ENCODE measurements at places on chromosomes 3 and 15.
A peak's percentile ranks its signal among the peaks of the same experiment; 100 is the strongest.

DNA sequence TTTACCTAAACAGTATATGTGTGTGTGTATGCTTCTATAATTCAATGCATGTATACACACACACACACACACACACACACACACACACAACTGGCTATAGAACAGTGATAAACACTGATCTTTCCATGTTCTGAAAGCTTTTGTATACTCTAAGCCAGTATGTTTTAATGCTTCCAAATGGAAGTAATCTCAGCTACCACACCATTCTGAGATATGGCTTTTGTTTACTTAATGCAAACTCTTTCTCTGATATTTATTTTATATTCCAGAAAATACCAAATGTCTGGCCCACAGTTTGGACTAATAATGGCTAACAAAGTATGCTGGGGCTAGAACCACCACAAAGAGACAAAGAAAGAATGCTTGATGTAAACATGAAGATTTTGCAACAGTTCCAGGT is 199.4 kb upstream of the ARHGEF26 start:
- no peak for DNase-seq

- DNase-seq = no peak
These were observed 36.5 kb downstream of the FAM98B start for GRCh38 chr15:38490242-38490922.

GRCh38 chr15:58605931-58606530 is 143.5 kb downstream of the ADAM10 start:
- no peak for DNase-seq

DNA sequence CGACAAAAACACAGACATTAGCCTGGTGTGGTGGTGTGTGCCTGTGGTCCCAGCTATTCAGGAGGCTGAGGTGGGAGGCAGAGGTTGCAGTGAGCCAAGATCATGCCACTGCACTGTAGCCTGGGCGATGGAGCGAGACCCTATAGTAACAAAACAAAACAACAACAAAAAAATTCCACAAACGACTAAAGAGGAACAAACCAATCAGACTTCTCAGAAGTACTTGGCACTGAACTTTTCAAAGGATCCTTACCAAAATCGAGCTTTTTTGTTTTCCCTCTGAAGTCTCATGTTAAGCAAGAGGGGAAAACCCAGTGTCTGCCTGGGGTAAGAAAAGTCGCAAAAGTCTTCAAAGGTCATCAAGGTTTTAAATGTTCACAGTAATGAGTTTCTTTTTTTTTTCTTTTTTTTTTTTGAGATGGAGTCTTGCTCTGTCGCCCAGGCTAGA is 30.1 kb upstream of the TFRC start:
- DNase-seq = no peak

DNA sequence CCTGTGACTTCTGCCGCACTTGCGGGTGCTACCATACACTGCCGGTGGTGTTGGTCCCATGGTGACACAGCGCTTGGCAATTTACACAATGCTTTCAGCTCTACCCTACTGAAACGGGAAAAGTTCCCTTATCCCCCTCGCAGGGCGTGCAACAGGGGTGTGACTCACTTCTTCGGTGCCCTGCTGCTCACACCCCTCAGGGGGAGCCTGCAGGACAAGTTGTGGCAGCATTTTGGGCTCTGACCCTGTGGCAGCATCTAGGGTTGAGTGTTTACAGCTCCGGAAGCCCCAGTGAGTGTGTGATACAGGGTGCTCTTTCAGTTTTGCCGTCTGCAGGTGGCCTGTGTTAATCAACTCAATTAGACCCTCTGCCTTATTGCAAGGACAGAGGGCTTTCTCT is 324.7 kb upstream of the RGMA start:
- DNase-seq = no peak

DNA sequence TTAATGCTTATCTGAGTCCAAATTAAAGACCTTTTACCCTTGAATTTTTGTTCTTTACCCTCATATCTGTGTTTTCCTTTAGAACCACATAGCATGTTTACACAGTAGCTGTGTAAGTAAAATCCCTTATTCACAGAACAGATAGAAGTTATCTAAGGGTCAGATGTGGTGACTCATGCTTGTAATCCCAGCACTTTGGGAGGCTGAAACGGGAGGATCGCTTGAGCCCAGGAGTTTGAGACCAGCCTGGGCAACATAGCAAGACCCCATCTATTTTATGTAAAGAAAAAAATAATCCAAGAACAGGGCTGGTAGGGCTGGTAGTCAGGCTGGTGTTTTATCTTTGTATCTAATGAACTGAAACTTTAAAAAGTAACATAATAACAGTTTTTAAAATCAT is 23.2 kb downstream of the NXPE3 start:
- no peak for DNase-seq

- no peak for DNase-seq
These were observed 52.6 kb downstream of the IQCH start for GRCh38 chr15:67307156-67307555.

- DNase-seq = no peak
These were observed 479.6 kb upstream of the ALCAM start for GRCh38 chr3:104887069-104887468.

GRCh38 chr15:86392874-86393273 is 313.2 kb downstream of the AGBL1 start:
- no peak for DNase-seq

- no peak for DNase-seq
These were observed 598.4 kb downstream of the FHIT start for GRCh38 chr3:60652829-60653228.

DNA sequence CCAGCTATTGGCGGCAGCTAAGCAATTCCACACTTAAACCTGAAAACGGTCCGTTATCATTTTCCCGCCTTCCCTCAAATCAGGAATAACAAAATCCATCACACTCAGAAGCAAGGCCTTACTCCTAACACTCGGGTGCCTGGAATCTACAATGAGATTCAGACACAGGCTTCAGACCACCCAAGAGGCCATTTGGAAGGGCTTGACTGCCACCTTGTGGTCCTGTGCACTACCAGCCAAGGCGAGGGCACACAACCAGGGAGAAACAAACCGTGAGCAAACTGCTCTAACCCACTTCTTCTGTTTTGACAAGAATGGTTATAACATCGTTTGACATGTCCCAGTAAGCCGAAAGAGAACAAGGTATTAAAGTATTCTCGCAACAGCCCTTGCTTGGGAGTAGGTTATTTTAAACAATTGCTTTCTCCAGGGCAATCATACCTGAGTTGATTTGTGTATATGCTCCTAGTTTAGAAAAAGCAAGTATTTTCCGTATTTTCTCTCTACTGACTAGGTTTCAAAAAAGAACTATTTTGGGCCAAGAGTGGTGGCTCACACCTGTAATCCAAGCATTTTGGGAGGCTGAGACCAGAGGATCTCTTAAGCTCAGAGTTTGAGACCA is 40.1 kb upstream of the TAFA4 start:
- no peak for DNase-seq

GRCh38 chr3:33047842-33048834 is 48.8 kb downstream of the GLB1 start:
- DNase-seq = no peak

DNA sequence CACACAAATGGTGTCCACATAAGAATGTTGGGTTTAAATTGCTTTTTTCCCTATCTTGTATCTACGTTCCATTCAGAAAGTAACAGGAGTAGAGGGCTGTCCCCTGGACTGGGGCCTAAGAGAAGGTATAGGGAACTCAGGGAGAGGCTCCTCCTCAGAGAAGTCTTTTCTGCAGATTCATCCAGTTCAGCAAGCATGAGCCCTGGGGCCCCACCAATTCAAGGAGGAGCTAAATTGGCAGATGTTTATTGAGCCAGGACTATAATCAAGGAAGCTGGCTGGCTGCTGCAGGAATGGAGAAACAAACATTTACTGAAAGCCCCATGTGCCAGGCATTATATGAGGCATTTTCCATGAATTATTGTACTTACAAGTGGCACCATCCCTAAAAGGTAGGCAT is 22.1 kb upstream of the LARS2 start:
- no peak for DNase-seq

- DNase-seq = no peak
These were observed 3.2 kb upstream of the RIOX2 start for GRCh38 chr3:97975466-97975865.

GRCh38 chr3:12399226-12399625 is 85.1 kb upstream of the TSEN2 start:
- DNase-seq = no peak

- DNase-seq = peak; percentile 93
These were observed at the start of gene CMSS1 for GRCh38 chr3:99817437-99818240. CMSS1 (plus strand) TSS chr3:99817862.

DNA sequence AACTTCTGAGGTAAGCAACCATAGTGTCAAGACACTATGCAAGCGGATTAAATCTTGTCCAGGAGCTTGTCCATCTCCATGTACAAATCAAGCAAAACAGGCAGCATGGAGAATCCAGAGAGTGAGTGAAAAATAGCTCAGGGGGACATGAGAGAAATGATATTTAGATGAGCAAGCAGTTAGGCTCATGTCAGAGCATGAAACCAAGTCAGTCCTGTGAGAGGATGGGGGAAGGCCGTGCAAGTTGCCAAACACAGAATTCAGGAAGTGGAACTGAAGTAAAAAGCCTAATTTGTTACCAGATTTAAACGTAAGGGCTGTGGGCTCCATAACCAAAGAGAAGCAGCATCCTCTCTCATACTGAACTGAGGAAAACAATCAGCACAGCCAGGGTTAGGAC is 995.9 kb downstream of the MCTP2 start:
- DNase-seq = no peak

GRCh38 chr3:121951291-121951919 is 57.2 kb downstream of the SLC15A2 start:
- DNase-seq = no peak

DNA sequence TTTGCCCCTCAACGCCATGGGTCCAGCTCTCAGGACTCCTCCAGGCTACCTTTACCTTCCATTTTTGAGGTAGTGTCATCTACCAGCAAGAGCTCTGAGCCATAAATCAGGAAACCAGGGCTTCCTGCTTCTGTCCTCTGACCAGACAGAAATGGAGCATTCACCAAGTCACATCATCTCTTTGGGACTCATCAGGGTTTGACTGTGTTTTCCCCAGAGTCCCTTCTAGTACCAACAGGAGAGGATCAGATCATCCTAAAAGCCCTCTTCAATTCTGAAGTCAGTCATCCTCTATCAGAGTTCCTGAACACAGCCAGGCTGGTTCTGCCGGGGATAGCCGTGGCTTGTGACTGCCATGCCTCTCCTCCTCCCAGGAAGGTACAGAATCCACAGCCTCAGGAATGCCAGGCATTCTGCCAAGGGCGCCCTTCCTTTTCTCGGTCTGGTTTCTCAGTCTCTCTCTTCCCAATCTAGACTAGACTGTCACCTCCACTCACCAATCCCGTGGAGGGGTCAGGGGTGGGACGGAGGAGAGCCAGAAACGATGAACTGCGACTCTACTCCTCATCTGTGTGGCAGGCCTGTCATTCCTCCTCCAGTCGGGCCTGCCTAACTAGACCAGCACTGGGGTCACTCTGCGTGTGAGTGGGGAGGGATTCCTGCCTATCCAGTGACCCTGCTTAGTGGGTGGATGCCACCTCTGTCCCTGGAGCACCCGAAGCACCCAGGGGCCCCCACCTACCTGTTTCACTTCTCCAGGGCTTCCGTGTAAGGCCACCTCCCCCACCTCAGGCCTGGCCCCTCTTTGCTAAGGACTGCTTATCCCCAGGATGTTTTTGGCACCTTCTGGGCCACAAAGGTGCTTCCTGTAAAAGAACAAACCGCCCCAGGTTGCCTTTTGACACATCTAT is 30.9 kb downstream of the CCNL1 start:
- no peak for DNase-seq

DNA sequence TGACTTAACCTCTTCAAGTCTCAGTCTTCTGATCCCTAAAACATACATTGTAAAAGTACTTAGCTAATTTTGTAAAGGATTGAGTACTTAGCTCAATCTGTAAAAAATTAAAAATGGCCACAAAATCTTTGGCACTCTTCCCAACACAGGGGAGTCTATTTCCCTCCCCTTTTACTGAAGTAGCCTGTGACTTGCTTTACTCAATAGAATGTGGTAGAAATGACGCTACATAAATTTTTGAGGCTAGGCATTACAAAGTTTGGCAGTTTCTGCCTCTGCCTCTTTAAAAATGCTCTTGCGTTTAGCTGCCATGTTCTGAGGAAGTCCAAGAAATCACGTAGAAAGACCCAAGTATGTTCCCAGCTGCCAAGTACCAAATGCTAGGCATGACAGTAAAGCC is 80.2 kb downstream of the CBLB start:
- no peak for DNase-seq

DNA sequence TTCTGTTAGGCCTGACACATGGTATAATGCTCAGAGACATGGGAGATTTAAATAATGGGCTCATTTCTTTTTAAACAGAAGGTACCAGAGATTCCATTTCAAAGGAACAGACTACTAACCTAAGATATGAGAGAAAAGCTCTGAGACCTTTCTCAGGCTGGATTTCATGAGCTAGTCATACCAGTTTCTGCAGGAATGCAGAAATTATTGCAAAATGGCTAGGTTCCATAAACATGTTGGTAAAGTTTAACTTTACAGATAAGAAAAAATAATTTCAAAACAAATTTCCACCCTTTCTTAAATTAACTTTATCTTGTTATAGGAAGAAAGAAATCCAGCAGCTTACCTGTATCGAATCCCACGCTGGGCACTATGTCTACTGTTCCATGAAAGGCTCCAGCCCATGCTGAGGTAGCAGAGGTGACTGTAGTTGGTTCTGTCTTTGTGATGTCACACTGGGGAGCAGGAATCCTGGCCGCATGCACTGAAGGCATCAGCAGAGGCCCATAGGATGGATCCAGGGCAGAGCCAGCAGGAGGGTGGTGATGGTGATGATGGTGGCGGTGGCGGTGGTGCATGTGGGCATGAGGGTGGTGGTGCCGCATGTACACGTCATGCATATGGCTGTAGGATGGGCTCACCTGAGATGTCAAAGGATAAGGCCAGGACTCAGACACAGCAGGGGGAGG is 22.6 kb downstream of the VGLL3 start:
- DNase-seq = no peak

DNA sequence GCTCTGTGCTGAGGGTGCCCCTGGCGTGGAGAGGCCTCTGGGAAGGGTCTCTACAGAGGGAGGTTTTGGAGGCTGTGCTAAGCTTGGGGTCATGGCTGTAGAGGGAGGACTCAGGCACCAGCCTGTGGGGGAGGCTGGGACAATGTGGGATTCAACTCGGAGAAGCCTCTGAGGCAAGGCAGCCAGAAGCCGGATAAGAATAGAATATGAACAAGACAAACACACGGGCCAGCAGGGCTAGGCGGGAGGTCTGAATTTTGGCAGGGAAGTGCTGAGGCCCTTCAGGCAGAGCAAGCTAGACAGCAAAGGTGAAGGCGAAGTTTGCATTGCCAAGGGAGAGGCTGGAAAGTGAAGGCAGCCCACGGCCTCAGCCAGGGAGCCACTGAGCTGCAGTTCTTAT is 612.1 kb upstream of the NR2F2 start:
- DNase-seq = no peak

- no peak for DNase-seq
These were observed 23.8 kb upstream of the ANXA2 start for GRCh38 chr15:60421544-60421943.

GRCh38 chr15:87340370-87340769 is 916.2 kb downstream of the NTRK3 start:
- no peak for DNase-seq
